ENCODE measurements at places on chromosomes 1 and 21.

DNA sequence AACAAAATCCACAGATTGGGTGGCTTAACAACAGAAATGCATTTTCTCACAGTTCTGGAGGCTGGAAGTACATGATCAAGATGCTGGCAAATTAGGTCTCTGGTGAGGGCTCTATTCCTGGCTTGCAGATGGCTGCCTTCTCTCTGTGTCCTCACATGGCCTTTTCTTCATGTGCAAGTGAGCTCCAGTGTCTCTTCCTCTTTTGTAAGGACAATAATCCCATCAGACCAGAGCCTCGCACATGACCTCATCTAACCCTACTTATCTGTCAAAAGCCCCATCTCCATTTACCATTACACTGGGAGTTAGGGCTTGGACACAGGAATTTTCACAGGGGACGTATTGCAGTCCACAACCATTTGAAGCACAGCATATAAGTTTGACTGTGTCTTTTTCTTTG is 181.6 kb downstream of the NEGR1 start:
- DNase-seq = no peak

- no peak for DNase-seq
Observed at GRCh38 chr1:63024132-63024531, 240.2 kb downstream of the ATG4C start.

- DNase-seq = no peak
Observed at GRCh38 chr1:248613742-248614141, 16.2 kb upstream of the OR2T10 start.

GRCh38 chr1:162733336-162733590 is 57.2 kb upstream of the HSD17B7 start:
- DNase-seq = no peak

- DNase-seq = no peak
Observed at GRCh38 chr1:21630571-21631343, 38.4 kb downstream of the RAP1GAP start.

DNA sequence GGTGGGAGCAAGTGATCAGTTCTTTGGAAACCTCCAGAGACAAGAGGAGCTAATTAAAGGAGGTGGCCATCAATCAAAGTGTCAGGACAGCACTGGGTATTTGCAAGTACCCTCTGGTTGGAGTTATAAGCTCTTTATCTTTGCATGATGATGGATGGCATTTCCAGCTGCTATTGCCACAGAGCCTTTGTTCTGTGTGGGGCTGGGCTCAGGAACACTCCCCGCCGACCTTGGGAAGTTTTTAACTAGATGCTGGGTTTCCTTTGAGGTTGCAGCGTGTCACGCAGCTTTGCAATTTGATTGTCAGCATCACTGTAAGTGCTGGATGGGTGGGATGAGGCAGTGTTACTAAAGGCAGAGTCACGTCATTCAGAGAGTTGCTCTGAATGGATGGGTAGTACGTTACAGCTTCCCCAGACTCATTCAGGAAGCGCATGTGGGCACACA is 68.9 kb downstream of the CNIH3 start:
- no peak for DNase-seq

GRCh38 chr1:87588495-87588894 is 259.8 kb downstream of the LMO4 start:
- no peak for DNase-seq
